Activated CD4-positive, alpha-beta T cell treated with anti-CD3 and anti-CD28 coated beads, Interleukin-2, amount 50 U/mL, for 24 hours (primary cell): ENCODE measurements at places on chromosomes 16 and 17.
A peak's percentile ranks its signal among the peaks of the same experiment; 100 is the strongest.

DNA sequence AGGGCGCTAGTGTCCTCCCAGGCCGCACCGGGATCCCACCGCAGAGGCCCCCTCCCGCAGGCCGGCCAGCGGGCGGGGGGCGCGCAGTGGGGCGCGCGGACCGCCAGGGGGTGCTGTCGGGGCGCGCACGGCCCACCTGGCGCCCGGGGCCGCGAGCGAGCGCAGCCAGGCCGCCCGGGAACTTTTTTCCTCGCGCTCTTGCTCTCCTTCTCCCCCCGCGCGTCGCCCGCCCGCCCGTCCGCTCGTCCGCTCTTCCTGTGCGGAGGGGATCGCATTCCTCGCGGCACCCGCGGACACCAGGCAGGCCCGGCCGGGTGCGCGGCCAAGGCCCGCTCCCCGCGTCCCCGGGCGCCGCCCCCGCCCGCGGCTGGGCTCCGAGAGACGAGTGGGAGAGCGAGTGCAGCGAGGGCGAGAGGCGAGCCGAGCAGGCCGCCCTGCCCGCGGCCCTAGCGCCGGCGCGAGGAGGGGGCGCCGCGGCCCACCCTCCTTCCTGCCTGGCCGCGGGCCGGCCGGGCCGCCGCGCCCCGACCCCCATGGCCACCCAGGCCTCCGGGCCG is at the start of gene RAI1:
TSS of gene RAI1 (plus strand) at position 272 of the 557 bp plus-strand sequence. CDS start 111,491 bp downstream, outside the sequence.
- peak; percentile 46 for DNase-seq

DNA sequence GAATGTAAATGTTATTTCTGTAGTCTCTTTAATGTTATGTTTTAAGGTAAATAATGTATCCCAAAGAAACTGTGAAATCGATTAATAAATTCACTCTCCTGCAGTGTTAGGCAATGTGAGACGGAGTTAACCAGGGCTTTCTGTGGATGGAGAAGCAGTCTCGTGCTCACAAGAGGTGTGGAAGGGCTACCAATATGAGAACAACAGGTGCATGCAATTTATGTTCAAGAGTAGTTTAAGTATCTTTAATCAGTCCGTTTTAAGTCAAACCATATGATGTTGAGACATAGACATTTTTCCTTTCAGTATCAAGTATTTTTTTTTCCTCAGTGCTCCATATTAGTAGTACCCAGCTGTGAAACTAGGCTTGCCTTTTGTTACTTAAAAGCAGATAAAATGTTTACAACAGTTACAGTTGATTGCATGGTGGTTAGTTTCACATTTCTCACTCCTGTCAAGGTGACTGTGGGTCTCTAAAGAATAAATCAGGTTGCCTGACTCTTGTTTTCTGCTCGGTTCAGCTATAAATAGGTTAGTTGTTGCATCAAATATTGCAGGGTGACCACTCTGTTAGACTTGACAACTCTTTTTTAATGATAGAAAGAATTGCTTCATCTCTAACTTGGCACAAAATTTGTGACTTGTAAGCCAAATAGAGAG is 54.4 kb downstream of the COX10 start:
- no peak for DNase-seq

DNA sequence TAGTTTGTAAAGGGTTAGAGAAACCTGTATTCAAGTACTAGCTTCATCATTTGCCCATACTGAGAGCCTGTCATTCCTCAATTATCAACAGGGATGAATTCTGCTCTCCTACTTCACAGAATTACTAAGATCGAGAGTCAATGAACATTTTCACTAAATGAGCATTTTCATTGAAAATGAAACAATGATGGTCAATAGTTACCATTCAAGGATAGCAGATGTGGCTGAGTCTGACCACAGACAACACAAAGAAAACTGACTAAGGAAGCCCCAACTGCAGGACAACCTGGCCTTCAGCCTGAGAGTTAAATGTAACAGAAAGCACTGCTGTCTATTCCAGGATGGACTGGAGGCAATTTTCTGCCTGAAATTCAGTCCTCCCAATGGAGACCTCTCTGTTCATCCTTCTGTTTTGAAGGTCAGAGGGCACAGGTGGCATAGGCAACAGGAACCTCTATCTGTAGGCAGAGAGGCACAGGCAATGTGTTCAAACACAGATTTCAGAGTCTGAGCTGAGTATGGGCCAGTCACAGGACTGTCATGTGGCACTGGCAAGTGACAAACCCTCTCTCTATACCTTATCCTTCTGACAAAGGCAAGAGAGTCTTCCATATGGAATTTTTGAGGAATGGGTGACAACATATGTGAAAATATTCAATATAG is 19.5 kb downstream of the TRAF4 start:
- DNase-seq: no peak

GRCh38 chr17:19387921-19388521 is 1.0 kb upstream of the MFAP4 start:
- DNase-seq: no peak

DNA sequence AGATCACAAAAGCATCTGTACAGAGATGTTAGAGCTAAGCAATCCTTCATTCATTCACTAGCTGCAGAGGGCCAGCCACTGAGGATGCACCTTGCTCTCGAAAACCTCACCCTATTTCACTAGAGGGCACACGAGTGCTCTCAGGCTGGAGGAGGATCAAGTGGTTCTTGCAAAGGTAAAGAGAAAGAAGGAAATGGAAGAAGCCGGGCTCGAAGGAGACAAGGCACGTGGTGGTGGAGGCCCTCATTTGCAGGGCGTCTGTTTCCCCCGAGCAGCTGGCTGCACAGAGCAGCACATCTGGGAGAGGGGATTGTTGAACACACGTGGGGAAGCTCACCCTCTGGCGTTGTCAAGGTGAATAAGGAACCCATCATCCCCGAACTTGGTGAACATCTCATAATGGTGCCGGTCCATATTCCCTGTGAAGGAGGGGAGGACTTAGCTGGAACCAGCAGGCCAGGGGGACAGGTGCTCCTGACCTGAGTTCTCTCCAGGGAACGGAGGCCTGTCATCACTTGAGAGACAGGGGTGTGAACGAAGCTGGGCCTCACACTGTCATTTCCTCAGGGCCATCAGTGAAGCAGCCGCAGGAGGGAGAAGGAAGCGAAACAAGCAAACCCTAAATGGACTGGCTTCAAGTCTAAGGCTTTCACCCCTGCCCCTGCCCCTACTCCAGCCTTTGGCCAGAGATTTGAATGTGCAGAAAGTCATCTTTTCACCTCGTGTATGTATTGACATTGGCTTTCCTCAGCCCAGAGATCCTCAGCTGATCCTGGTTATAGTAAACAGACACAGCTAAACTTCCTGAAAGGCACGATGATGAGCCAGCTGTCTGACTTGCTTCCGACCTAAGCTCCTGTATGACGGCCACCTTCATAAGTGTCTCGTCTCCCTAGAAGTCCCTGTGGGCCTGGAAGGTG is 27.6 kb downstream of the PRKAR1A start:
- DNase-seq: no peak

GRCh38 chr17:52235516-52235915 is 77.0 kb upstream of the CA10 start:
- DNase-seq: no peak

GRCh38 chr16:27149986-27150385 is 53.3 kb upstream of the KDM8 start:
- DNase-seq: no peak

GRCh38 chr16:22098405-22099255 is 6.3 kb downstream of the VWA3A start:
- DNase-seq: peak; percentile 11

DNA sequence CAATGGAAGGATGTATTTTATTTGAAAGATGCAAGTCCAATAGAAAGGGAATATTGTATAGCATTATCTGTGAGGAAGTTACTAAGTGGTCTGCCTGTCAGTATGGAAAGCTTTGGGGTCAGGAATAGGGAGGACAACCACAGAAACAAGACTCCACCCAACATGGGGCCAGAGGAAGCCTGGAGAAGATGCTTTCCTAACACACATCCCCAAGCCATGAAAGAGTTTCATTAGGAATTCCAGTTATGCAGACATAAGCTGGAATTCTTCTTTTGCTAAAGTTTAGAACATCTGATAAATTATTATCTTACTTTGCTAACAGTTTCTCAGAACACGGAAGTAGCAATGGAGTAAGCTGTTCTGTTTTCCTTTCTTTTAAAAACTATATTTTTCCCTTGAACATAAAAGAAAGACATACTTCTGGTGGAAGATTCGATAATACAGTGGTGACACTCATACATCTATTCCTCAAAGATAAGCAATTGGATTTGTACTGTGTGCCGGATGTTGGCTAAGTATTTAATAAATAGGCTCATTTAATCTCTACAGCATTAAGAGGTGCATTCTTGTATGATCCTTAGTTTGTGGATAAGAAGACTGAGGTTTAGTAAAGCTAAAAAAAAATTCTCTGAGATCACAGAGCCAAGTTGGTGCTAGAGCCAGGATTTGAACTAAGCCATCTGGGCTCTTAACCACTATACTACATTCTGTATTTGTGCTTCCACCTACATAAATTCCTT is 51.0 kb upstream of the GAS7 start:
- DNase-seq: no peak

DNA sequence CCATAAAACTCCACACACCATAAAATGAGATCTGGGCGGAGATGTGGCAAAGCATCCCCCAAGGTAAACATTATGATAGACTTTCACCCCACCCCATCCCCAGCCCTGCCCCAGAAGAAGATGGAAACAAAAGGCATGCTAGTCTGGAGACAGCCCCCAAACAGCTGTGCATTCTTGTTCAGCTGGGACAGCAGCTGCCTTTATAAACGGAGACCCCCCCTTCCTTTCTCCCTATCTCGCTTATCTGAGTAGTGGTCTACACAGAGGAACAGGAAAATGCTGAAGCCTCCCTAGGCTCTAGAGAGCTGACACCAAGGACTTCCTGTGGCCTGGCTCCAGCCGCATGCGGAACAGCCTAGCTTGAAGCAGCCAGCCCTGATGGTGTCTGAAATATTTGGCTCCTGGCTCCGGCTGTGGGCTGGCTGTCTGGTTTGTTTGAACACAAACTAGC is 190.3 kb upstream of the ANKFN1 start:
- DNase-seq: no peak

GRCh38 chr16:71426069-71426879 is 15.6 kb downstream of the TLE7 start:
- no peak for DNase-seq

DNA sequence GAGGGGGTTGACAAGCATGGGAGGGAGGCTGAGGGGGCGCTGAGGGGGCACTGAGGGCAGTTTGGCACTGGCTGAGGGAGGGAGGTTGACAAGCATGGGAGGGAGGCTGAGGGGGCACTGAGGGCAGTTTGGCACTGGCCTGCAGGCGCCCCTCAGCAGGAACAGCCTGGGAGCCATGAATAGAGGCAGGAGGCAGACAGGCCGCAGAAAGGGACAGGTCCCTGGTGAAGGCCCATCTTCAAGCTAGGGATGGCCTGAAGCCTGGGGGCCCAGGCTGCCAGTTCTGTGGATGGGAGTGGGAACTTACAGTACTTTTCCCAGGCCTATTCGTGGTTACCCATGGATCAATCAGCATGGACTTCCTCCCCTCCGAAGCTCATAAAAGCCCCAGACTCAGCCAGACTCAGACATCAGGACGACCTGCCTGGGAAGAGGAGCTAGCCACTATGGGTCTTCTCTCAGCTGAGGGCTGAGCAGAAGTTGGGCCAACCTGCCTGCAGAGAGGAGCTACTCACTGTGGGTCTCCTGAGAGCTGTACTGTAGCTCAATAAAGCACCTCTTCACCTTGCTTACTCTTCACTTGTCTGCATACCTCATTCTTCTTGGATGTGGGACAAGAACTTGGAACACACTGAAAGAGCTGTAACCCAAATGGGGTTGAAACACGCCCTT is 72.8 kb upstream of the BRD7 start:
- no peak for DNase-seq

DNA sequence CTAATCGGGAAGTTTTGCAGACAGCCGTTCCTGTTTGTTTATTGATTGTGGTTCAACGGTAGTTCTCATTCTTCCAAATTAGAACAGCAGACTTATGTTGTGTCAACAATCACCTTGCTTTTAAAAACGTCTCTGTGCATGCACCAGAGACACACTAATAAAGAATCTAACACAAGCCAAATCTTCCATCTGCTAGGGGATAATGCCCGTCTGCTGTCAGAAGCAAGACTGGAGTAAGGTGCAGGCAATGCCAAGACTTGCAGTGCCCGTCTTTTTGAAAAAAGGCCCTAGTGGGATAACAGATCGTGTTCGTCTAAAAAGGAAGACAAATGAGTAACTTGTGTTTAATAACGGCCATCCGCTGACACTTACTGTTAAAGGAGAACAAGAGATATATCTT is 158.4 kb downstream of the KCNJ2 start:
- no peak for DNase-seq

GRCh38 chr17:48726916-48727286 is 1.6 kb downstream of the HOXB13 start:
- DNase-seq: no peak

- no peak for DNase-seq
These were observed 6.8 kb downstream of the COTL1 start for GRCh38 chr16:84611041-84611440.

DNA sequence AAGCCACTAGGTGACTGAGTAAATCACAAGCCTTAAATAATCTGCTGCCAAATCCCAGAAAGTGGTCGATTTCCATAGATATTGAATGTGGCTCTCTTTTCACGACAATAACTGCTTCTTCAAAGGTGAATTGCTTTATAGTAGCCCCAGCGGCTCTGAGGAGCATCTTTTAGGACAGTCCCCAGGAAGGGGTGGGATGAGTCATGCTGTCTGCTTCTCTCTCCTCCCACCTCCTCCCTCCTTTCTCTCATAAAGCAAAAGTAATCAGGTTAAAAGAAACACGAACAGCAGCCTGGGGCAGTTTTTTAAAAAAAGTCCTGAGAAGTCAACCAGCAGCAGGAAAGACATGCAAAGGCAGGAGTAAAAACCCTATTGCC is 1.8 kb downstream of the KIAA0513 start:
- peak; percentile 65 for DNase-seq

DNA sequence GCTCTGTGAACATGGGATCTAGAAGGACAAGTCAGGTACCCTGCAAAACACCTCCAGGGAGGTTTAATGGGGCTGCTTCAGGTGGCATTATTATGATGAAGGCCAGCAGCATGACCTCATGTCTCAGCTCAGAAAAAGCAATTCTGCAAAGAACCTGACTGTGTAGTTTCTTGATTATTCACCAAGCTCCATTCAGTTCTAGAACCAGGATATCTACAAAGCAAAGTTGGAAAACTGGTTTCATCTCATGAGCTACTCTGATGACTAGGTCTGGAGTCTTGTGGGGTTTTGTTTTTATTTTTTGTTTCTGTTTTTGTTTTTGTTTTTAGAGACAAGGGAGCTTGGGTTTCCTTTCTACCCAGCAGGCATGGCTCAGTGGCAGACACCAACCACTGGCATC is 19.0 kb upstream of the LRRC37A3 start:
- no peak for DNase-seq

GRCh38 chr17:1732833-1733321 is 8.4 kb downstream of the WDR81 start:
- DNase-seq: no peak
